ENCODE measurements at places on chromosomes 4 and X. TPM values are rescaled to one million over a fixed set of nuclear protein-coding genes. Genes with fewer than 3 reads are reported as not detected.
A peak's percentile ranks its signal among the peaks of the same experiment; 100 is the strongest.

The SYN1 gene
- not detected for polyA plus RNA-seq

The AKAP4 gene
- not detected for polyA plus RNA-seq

The SPANXA1 gene
- not detected for polyA plus RNA-seq

The GYPA gene
- not detected for polyA plus RNA-seq

The LDB2 gene
- polyA plus RNA-seq = not detected

The RIBC1 gene
- 0.32 TPM for polyA plus RNA-seq

The EXOC1L gene
- not detected for polyA plus RNA-seq

The CXCR3 gene
- polyA plus RNA-seq = 3.1 TPM

The FTSJ1 gene
- 72.0 TPM for polyA plus RNA-seq

The GLRA2 gene
- polyA plus RNA-seq = not detected

The GPR50 gene
- polyA plus RNA-seq = not detected

The NUP62CL gene
- polyA plus RNA-seq = 0.86 TPM

- DNase-seq = no peak
- no peak overlapping the region for H3K4me3 ChIP-seq
- no peaks in the 10 kb centered on the region for H3K27me3 ChIP-seq
- no peaks in the 10 kb centered on the region for H3K36me3 ChIP-seq
- no peaks in the 10 kb centered on the region for H3K4me1 ChIP-seq
These were observed 975.2 kb downstream of the FSTL5 start for GRCh38 chr4:161188578-161188977.

DNA sequence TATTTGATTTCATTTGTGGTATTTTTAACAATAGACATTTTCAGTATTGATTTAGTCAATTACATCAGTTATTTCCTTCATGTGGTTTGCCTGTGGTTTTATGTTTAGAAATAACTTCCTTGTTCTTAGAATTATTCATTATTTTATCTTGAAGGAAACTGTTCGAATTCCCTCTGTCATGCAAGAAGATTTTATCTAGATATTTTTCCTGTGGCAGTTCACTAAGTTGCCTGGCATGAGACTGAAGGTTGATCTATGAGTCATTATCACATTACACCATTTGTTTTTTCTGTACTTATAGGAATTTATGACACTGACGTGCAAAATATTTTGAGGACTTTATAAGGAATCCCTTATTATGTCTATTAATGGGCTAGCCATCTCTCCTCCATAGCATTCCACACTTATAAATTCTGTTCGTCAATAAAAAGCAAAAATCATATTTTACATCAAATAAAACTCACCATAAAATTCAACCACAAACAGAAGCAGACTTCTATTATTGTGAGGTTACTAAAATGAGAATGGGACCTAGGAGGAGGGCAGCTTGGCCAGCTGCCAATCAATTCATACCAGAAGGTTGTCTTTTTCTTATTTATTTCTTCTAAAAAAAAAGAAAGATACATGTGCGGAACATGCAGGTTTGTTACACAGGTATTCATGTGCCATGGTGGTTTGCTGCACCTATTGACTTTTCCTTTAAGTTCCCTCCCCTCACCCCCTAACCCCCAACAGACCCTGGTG lies 179.0 kb downstream of the KCNIP4 start:
- DNase-seq = no peak
- H3K27me3 ChIP-seq = peaks cover 5% of the 10 kb centered on the region
- no peak overlapping the region for H3K27ac ChIP-seq
- H3K4me1 ChIP-seq = no peaks in the 10 kb centered on the region
- no peaks in the 10 kb centered on the region for H3K36me3 ChIP-seq
- H3K4me3 ChIP-seq = no peak overlapping the region

DNA sequence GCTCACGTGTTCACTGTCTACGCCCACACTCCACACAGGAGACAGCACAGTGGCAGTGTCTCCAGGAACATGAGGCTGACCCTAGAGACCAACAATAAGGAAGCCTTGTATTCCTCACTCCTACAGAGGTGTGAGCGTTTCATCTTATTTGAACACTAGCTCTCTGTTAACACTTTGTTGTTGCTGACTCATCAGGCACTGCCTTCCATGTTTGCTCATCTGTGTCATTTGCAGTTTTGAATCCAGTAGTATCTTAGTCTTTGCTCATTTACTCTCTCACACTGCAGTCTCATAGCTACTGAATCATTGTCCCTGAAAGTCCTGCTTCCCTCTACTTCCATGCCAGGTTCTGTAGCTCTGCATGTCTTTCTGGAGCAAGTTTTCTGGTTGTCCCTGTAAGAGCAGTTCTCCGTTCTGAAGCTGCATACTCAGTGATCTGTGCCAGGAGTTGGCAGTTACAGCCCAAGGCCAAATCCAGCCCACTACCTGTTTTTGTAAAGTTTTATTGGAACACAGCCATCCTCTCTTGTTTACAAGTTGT lies 80.3 kb upstream of the DCLK2 start:
- H3K36me3 ChIP-seq = no peaks in the 10 kb centered on the region
- peaks cover 5% of the 10 kb centered on the region for H3K4me1 ChIP-seq

GRCh38 chr4:141643557-141643956 lies 7.2 kb downstream of the IL15 start:
- no peaks in the 10 kb centered on the region for H3K27me3 ChIP-seq
- H3K27ac ChIP-seq = peak overlapping the region; percentile 45
- no peaks in the 10 kb centered on the region for H3K36me3 ChIP-seq
- H3K4me3 ChIP-seq = no peak overlapping the region
- peaks cover 58% of the 10 kb centered on the region for H3K4me1 ChIP-seq

GRCh38 chr4:119671205-119671604 lies 42.6 kb upstream of the PDE5A start:
- H3K4me3 ChIP-seq = no peak overlapping the region
- H3K36me3 ChIP-seq = no peaks in the 10 kb centered on the region
- H3K27ac ChIP-seq = no peak overlapping the region
- no peak for DNase-seq
- H3K27me3 ChIP-seq = no peaks in the 10 kb centered on the region

DNA sequence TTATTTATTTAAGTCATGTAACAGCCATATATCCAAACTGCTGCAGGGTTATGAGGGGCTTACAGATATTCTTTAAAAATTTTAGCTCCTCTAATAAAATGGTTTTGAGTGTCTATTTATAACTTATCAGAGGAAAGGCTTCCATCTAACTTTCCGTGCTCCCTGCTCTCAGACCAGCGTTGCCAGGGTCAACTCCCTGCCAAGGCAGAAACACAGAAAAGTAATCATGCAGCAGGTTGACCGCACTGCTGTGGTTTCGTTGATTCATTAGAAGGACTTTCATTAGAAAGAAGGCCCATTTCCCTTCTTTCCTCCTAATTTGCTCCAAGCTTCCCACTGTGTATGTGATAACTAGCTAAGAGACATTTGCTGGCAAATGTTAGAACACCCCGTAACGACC lies 33.9 kb downstream of the BCLAF3 start:
- H3K27me3 ChIP-seq = no peaks in the 10 kb centered on the region
- no peak overlapping the region for H3K27ac ChIP-seq
- H3K4me3 ChIP-seq = no peak overlapping the region
- no peaks in the 10 kb centered on the region for H3K36me3 ChIP-seq

- H3K4me3 ChIP-seq = no peak overlapping the region
- H3K36me3 ChIP-seq = no peaks in the 10 kb centered on the region
- no peak for DNase-seq
These were observed 181.0 kb upstream of the EOLA2 start for GRCh38 chrX:150119323-150119722.

GRCh38 chr4:172601195-172601594 lies 567.4 kb upstream of the GALNT7 start:
- H3K4me1 ChIP-seq = no peaks in the 10 kb centered on the region
- H3K27me3 ChIP-seq = no peaks in the 10 kb centered on the region
- no peak for DNase-seq
- no peak overlapping the region for H3K27ac ChIP-seq
- H3K4me3 ChIP-seq = no peak overlapping the region

- no peaks in the 10 kb centered on the region for H3K4me1 ChIP-seq
- no peaks in the 10 kb centered on the region for H3K27me3 ChIP-seq
- H3K4me3 ChIP-seq = no peak overlapping the region
- H3K27ac ChIP-seq = no peak overlapping the region
- no peak for DNase-seq
- H3K36me3 ChIP-seq = no peaks in the 10 kb centered on the region
These were observed 41.6 kb upstream of the GIMD1 start for GRCh38 chr4:106409901-106410889.

GRCh38 chr4:187893418-187893817 lies 102.2 kb upstream of the ZFP42 start:
- no peaks in the 10 kb centered on the region for H3K27me3 ChIP-seq
- no peak for DNase-seq
- no peak overlapping the region for H3K27ac ChIP-seq
- H3K4me3 ChIP-seq = no peak overlapping the region
- H3K4me1 ChIP-seq = no peaks in the 10 kb centered on the region

DNA sequence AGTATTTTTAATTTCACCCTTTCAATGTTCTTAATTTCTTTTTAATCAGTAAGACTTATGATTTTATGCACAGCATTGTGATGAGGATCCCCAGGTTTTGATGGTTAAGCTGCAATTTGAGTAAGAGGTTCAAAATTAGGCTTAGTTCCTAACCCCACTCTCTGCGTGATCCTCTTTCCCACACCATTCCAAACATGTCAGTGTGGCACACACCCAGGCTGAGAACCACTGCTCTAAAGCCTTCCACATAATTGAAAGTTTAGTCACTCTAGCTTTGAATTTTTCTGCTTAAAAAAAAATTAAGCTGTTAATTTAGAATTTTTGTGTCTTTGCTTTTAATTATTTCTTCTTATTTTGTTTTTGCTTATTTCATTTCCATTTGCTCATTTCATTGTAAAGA lies 68.8 kb upstream of the SLC7A11 start:
- H3K36me3 ChIP-seq = no peaks in the 10 kb centered on the region
- no peak for DNase-seq
- no peak overlapping the region for H3K27ac ChIP-seq
- H3K4me1 ChIP-seq = no peaks in the 10 kb centered on the region
